A549 treated with ZK216348 at 1 μM for 4 hours (cell line): ENCODE measurements at places on chromosomes 16 and 17. TPM values are rescaled to one million over a fixed set of nuclear protein-coding genes. Genes with fewer than 3 reads are reported as not detected.

C17orf67 gene
- total RNA-seq = 1.3 to 2.8 TPM (median 2.4 TPM) in 5 replicates

FBXW10 gene
- 0.93 to 1.8 TPM (median 1.6 TPM) in 5 replicates for total RNA-seq

GRIN2A gene
- total RNA-seq = 0.14 to 0.31 TPM in 2 of 5 replicates, not detected in the others

KRTAP17-1 gene
- not detected in 5 replicates for total RNA-seq

TMC5 gene
- total RNA-seq = 5.7 to 7.4 TPM (median 6.8 TPM) in 5 replicates

ACSM2A gene
- not detected in 5 replicates for total RNA-seq
